ENCODE measurements at places on chromosomes 5 and 9.

- no peak for DNase-seq
These were observed 25.4 kb downstream of the CCT5 start for GRCh38 chr5:10275460-10275859.

DNA sequence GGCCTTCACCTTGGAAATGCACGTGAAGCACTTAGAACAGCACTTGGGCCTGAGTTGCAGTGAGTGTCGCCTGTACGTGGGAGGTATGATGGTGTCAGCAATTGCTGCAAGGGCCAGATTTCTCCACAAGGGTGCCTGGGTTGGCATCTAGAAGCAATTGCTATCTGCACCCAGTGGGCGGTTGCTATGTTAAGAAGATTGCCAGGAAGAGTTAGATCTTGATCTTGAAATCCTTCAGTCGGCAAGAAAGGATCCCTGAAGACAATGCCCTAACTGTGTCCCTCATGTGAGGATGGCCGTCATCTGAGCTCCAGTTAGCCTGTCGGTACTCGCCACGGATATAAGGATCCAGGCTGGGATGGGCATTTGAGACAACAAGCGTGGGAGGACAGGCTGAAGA is 62.9 kb downstream of the MAMDC2 start:
- DNase-seq = no peak

DNA sequence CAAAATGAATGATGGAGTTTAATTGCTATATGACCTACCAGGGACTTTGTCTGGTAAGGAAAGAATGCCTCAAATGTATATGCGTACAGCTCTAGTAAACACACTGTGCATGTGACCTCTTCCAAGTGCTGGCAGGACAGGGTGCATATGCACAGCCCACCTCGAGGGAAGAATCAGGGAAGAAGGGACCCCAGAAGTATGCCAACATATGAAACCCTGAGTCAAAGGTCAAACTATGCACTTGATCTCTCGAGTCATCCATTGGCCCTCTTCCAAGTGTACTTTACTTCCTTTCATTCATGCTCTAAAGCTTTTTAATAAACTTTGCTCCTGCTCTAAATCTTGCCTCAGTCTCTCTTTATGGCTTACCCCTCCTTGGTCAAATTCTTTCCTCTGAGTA is 804.6 kb upstream of the COX7C start:
- DNase-seq = no peak

DNA sequence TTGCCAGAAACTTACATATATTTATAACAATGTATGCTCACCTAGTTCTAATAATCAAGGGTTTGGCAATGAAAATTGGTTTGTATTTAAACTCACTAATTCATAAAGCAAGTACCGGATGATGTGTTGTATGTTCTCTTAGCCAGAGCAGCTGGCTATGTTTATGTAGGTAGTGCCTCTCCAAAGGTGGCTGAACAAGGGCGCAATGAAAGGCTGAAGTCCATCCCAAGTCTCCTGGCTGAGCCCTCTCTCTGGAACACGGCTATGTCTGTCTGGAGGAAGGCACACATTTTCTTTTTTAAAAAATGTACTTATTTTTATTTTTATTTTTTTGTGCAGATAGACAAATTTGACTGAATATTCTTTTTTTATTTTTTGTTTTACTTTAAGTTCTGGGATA is 141.2 kb upstream of the DAB2 start:
- DNase-seq = no peak

DNA sequence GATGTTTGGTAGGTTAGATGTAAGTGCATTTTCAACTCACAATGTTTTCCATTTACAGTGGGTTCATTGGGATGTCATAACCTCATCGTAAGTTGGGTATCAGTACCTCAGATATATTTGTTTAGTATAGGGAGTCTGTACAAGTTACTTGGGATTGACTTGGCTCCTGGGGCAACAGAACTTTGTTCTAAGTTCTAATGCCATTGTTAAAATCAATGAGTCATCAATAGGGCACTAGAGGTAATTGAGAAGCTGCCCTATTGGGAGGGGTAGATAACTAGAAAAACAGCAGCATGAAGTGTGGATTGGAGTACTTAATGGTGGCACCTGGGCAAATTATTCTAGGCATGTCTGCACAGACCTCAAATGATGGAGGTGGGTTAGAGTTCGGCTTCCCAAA is 272.8 kb downstream of the DOCK8 start:
- no peak for DNase-seq

GRCh38 chr5:1010181-1010510 is 1.5 kb downstream of the NKD2 start:
- no peak for DNase-seq

DNA sequence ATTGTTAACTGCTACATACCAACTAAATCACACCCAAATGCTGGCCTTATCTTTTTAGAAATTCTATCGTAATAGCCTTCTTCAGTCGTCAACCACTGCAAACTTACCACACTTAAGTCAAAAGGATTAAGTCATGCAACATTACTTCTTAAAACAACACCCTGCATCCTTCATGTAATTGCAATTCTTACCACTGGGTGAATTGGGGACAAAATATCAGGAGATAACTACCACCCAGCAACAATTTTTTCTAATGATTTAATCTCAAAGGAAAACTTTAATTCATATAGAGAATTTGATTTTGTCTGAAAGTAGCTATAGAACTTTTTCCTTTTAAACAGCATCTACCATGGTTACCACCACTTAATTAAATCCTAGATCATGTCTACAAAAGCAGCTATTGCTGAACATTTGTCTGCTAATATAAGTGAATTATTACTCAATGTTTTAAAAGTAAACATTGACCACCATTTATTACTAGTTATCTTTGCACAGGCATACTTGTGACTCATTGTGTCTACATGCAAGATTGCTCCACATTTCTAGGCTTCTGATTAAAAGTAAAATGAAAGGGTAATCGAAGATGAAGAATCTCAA is 10.5 kb downstream of the MLLT3 start:
- no peak for DNase-seq

DNA sequence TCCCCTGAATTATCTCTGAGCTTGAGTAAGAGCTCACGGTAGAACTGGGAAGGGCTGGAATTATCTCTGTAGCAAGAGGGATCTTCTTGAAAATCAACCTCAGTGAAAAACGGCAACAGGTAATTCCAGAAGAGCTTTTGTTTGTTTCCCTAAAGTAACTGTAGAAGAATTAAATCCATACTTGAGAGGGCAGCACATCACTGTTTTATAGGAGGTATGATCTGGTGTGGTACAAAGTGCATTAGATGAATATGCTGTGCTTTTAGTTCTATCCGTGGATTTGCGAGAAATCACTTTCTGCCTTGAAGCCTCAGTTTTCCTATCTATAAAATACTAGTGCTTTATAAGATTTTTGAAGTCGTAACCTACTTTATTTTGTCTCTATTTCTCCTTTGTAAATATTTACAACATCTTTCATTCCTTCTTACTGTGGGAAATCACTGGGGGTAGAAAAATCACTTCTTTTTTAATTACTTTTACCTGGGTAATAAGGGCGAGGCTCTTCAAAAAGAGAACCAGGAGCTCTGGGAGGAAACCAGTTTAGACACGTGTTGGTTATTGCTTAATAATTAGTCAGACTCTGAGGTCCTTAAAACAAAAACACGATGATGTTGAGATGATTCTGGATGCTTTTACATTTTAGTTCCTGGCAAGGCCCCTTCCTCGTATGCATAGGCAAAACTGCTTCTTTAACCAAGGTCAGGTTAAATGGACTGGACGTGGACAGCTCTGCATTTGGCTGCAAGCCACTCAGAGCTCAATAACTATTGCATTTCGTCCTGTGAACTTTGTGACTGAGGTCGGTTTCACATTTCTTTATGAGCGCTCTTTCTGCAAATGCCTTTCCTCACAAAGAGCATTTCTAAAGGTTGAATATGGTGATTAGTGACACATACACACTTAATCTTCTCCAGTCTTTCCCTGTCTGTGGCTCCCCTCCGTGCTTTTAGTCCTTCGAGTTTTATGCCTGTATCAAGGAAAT is 376.1 kb downstream of the BRINP1 start:
- no peak for DNase-seq

- DNase-seq = no peak
These were observed 250.0 kb downstream of the NR3C1 start for GRCh38 chr5:143153332-143154119.

- DNase-seq = no peak
These were observed 18.3 kb upstream of the TNFSF15 start for GRCh38 chr9:114824110-114824509.

- no peak for DNase-seq
These were observed 60.2 kb downstream of the NEURL1B start for GRCh38 chr5:172701291-172701656.
